ENCODE measurements at places on chromosomes 2 and 18.

GRCh38 chr2:3867469-3867868, 164.1 kb downstream of the DCDC2C start:
- no peak for DNase-seq

DNA sequence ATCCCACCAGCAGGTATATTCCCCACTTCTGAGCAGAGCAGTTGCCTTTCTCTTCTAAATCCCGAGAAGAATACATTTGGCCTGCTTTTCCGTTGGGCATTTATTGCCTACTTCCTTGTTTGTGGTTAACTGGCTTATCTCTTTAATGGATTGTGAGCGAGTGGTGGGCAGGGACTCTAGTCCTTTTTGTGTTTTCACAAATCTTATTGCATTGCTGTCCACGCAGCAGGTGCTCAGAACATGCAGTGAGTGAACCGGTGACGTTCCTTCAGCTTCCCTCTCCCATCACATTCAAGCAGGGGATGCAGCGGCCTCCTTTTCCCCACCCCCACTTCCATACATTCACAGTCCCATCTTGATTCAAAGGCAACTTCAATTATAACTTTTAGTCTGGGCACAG, 28.9 kb upstream of the GAREM2 start:
- DNase-seq, result no peak

- no peak for DNase-seq
Measured at GRCh38 chr18:77619525-77619924, 369.9 kb downstream of the GALR1 start.

- no peak for DNase-seq
Measured at GRCh38 chr2:175158894-175159293, 9.1 kb downstream of the ATF2 start.

GRCh38 chr2:23660237-23660636, 266.7 kb downstream of the ATAD2B start:
- no peak for DNase-seq

DNA sequence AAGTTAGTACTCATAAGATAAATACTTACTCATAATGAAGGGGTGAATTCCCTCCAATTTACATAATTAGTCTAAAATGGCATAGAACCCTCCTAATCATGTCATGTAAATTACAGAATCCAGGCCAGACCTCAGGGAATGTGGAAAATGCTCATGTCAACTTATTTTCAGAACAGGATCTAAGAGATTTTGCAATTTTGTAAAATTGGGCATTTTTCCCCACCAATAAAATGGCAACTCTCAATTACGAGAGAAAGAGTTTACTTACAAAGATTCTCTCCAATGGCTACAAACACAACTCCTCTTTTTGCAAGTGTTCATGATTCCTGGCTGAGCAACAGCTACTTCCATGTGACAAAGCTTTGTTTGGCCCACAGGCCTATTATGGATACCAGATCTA, 33.8 kb upstream of the SP5 start:
- no peak for DNase-seq

DNA sequence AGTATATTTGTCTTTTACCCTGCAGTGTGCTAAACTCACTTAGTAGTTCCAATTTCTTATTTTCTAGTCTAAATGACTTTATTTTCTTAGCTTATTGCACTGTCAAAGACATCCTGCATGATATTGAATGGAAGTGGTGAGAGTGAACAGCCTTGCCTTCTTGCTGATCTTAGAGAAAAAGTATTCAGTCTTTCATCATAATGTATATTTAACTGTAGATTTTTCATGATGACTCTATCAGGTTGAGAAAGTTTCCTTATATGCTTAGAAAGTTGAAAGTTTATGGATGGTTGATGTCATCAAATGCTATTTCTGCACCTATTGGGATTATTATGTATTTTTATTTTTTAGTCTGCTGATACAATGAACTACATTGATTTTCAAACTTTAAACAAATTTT, 21.3 kb upstream of the COL3A1 start:
- DNase-seq, result no peak

DNA sequence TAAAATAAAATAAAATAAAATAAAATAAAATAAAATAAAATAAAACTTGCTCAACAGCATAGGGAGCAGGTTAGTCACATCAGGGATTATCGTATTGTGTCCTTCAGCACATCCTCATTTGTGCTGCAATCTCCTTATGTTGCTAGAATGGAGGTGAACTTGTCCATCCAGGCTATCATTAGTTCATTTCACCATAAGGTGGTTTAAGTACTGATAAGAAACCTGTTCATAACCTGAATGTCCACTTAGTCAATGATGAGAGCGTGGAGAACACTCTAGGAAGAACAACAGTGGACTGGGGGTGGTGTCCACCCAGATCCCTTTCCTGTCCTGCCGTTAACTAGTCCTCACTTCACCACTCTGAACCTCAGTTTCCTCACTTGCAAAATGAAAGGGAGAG, 21.9 kb downstream of the DHRS9 start:
- DNase-seq, result no peak

- no peak for DNase-seq
Measured at GRCh38 chr2:11196246-11196645, 41.0 kb downstream of the SLC66A3 start.

DNA sequence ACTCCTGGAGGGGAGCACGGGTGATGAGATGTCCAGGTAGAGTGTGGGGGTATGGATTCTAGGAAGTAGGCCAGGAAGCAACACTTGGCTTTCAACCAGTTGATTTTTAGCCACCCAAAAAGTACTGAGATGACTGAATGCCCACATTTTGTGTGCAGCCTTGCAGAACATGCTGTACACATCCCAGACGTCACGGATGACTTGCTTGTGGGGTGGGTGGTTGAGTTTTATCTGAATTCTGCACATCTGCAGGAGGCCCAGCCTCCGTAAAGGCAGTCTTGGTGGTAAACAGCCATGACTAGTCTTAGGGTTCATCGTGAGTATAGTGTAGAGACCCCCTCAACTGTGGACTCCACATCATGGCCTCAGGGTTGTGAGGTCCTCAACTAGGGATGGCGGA, 53.3 kb upstream of the CCDC195 start:
- no peak for DNase-seq

- no peak for DNase-seq
Measured at GRCh38 chr2:202171241-202171825, 67.1 kb downstream of the SUMO1 start.

DNA sequence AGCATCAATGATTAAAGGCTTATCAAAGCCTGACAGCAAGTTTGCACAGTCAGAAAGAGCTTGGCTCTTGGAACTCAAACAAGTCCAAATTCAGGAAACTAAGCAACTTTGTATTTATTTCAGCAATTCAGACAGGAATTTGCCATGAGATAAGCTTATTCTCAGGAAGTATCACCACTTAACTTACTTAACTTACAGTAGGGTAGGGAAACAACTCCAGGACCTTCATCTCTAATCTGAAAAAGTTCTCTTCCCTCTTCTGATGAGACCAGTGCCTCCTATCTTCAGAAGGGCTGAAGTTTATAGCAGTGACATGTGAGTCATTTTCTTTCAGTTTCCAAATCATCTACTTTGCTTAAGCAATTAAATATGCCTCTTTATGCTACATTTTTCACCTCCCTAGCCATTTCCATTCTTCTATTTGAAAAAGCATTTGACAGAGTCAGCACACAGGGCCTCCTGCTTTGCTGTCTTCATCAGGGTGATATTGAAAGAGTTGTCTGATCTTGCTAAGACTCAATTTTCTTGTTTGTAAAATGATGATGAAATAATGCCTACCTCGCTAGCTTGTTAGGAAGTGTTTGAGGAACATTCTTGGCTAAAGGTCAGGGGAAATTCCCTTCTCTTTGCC, 389.5 kb downstream of the RND3 start:
- DNase-seq, result no peak

- DNase-seq, result peak; percentile 36
Measured at GRCh38 chr18:23135550-23136325, 453 bp downstream of the CABLES1 start.

- DNase-seq, result no peak
Measured at GRCh38 chr2:118786746-118787145, 60.7 kb downstream of the EN1 start.

- no peak for DNase-seq
Measured at GRCh38 chr2:98772536-98772935, 41.6 kb upstream of the MGAT4A start.

DNA sequence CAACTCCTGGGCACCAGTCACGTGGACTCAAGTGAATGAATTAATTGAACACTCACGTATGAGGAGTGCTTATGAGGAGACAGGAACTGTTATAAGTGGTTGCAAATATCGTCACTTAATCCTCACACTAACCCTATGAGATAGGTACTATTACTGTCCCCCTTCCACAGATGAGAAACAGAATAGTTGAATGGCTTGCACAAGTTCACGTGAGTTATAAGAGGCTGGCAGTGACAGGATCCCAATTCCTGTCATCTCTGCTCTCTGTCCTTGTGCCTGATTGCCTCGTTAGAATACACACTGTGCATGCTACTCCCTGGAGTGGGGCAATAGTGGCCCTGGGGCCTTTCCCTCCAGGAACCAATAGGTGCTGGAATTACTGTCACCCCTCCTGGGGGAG, 253.5 kb downstream of the DYSF start:
- no peak for DNase-seq

GRCh38 chr18:46378864-46379207, 274.7 kb downstream of the HAUS1 start:
- DNase-seq, result no peak

GRCh38 chr2:55876429-55877086, 47.0 kb downstream of the EFEMP1 start:
- DNase-seq, result no peak

DNA sequence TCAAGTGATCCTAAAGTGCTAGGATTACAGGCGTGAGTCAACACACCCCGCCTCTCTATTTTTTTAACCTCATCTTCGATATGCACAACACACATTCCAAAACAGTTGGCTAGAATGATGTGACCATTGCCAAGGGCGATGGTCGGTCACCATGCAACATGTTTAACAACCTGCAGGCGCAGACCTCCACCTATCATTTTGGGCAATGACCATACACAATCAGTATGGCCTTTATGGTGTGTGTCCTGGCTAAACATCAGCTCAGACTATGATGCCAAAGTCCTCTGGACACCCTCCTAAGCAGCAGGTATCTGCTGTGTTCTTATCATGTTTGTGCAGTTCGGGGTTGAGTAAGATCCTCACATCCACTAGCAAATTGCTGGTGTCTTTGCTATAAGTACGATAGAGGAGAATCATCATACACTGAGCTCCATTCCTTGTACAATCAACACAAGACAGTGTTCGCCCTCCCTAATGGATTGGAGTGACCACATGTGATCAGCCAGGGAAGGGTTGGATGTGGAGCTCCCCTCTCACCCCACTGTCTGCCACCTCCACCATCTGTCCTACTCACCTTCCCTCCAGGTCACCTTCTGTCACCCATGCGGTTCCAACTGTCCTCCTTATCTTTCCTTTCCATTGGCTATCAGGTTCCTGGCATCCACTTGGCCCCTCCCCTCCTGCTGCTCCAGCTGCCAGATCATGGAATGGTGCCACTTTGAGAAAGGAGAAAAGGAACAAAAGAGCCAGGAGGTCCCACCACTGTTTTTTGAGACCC, 7.9 kb upstream of the RNF152 start:
- DNase-seq, result no peak

DNA sequence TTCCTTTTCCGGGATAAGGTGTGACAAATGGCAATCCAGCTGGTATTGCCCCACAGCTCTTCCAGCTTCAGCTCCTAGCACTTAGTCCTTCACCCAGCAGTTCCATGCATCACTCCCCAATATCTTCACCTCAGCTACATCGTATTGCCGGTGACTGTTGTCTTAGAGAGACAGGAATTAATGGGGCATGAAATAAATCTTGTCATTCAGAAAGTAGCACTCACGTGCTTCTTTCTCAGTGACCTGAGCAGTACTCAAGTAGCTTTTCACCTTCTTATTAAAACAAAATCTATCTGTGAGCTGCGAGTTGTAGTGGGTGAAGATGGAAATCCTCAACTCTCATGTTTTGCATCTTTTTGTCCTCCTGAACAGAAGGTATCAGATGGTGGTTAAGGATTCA, 72.8 kb downstream of the PTH2R start:
- DNase-seq, result no peak

GRCh38 chr2:75142081-75142480, 57.2 kb downstream of the TACR1 start:
- DNase-seq, result no peak

DNA sequence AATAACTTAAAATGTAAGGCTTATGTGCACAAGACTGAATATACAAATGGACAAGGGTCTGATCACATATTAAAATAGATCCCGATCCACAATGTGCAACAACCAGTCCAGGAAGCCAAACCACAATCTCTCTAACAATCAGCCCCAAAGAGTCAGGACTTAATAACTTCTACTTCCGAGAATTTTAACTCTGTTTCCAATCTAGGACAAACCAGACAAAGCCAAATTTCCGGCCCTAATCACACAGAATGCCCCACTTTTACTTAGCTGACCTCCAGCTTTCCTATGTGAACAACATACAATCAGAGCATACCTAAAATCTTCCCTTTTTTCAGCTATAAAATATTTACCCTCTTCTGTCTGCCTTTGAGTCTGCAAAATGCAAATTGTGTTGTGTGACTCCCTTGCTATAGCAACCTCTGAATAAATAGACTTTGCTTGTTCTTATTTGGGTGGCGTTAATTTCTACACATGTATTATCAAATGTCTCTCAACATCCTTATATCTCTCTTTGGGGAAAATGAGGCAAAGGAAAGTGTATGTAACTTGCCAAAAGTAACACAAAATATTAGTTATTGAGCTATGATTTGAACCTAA, 381.9 kb upstream of the MC4R start:
- DNase-seq, result no peak

- DNase-seq, result no peak
Measured at GRCh38 chr2:110657724-110658305, 20.0 kb downstream of the BUB1 start.

DNA sequence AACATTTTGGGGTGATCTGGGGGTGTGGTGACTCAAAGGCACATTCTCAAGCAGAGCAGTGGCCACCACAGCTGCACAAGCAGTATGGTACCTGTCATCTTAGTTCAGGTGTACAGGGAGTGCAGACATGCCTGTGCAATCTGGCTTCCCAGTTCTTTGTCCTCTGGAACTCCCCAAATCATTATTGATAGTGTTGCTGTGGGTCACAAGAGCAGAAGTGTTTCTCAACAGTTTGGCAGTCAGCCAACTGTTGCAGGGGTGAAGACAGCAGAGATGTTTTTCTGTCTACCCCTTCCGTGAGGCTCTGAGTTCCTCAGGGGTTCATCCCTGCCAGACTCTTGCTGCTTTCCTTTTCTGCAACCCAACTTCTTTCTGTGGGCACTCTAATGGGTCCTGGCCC, 206.5 kb upstream of the ZSWIM2 start:
- no peak for DNase-seq
